ENCODE measurements at places on chromosomes 12 and 14.
A peak's percentile ranks its signal among the peaks of the same experiment; 100 is the strongest.

- peaks cover 27% of the 10 kb centered on the region for H3K4me1 ChIP-seq
- H3K27ac ChIP-seq = peak within 1 kb of the TSS; percentile 100
- H3K27me3 ChIP-seq = no peaks in the 10 kb centered on the region
- H3K4me3 ChIP-seq = peak within 1 kb of the TSS; percentile 100
- DNase-seq = peak; percentile 95
These were observed at the start of gene TUBA1B for GRCh38 chr12:49131051-49131893. Gene TUBA1B, minus strand, starts transcription at chr12:49131395. Its CDS starts 95 bp downstream, at chr12:49131300.

GRCh38 chr14:60309867-60310552 lies 61.0 kb downstream of the PPM1A start:
- H3K4me3 ChIP-seq = no peak overlapping the region
- peaks cover 12% of the 10 kb centered on the region for H3K27me3 ChIP-seq
- H3K36me3 ChIP-seq = no peaks in the 10 kb centered on the region
- H3K27ac ChIP-seq = no peak overlapping the region
- DNase-seq = no peak
- no peaks in the 10 kb centered on the region for H3K4me1 ChIP-seq

- no peaks in the 10 kb centered on the region for H3K36me3 ChIP-seq
- no peak overlapping the region for H3K27ac ChIP-seq
- H3K4me3 ChIP-seq = no peak overlapping the region
- DNase-seq = no peak
- no peaks in the 10 kb centered on the region for H3K27me3 ChIP-seq
These were observed 4.1 kb upstream of the PRPF40B start for GRCh38 chr12:49619286-49619685.

DNA sequence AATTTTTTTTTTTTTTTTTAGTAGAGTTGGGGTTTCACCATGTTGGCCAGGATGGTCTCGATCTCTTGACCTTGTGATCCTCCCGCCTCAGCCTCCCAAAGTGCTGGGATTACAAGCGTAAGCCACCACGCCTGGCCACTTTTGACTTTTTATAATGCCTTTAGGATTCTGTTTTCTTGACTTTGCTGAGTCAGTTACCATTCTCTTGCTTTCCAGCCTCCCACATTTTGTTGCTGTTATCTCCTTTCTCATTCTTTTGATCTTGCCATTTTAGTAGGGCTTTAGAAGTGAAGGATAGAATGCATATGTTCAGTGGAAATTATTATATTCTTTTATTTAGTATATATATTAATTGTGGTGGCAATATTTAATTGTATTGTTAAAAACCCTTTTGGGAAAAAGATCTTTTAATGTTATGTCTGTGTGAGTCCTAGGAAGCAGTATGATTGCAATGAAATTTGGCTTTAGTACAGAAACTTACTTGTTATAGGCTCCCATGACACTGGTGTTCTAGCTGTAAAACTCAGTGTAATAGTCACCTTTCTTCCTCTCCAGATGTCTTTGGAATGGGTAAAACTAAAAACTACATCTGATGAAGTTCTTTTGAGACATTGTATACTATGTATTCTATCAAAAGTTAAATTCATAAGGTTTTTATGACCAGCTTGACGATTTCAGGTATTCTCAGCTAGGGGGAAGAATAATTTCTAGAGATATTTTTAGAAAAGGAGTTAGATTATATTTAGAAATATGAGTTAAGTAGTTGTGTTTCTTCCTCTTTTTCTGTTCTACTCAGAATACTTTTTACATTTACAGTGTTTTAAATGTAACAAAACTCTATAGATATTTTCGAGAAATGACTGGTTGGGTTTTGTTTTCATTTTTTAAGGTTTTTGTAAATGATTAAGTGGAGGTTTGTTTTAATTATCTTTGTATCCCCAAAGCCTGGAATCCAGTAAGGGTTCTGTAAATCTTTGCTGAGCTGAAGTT lies 74.7 kb downstream of the APAF1 start:
- no peak for DNase-seq
- peaks cover 34% of the 10 kb centered on the region for H3K36me3 ChIP-seq
- no peaks in the 10 kb centered on the region for H3K27me3 ChIP-seq
- H3K4me1 ChIP-seq = no peaks in the 10 kb centered on the region

DNA sequence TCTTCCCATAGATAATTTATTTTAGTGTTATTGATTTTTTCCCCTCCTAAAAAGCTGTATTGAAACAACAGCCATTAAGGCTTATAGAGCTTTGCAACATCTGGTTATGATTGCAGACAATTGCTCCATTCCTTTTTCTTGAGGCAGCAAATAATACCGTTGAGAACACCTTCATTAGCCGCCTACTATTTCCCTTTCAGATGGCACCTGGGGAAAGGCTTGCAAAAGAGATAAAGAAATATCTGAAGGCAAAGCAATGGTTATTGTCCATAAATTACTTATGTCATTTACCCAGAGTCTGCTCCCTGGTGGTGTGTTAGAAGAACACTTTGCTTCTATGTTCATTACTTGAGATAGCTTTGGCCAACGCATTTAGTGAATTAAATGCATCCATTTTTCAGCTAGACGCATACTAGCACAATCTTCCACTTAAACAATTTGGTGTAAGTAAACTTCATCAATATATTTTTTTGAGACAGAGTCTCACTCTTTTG lies 377.8 kb downstream of the KCNH5 start:
- no peak overlapping the region for H3K4me3 ChIP-seq
- H3K4me1 ChIP-seq = no peaks in the 10 kb centered on the region
- H3K36me3 ChIP-seq = no peaks in the 10 kb centered on the region
- DNase-seq = no peak
- no peaks in the 10 kb centered on the region for H3K27me3 ChIP-seq

GRCh38 chr12:125329239-125330102 lies 264.2 kb downstream of the AACS start:
- DNase-seq = no peak
- H3K4me3 ChIP-seq = no peak overlapping the region
- peaks cover 6% of the 10 kb centered on the region for H3K4me1 ChIP-seq
- peaks cover 41% of the 10 kb centered on the region for H3K27me3 ChIP-seq

- H3K27me3 ChIP-seq = no peaks in the 10 kb centered on the region
- peak overlapping the region; percentile 89 for H3K27ac ChIP-seq
- H3K4me1 ChIP-seq = peaks cover 12% of the 10 kb centered on the region
- H3K4me3 ChIP-seq = peak overlapping the region; percentile 70
- peak; percentile 21 for DNase-seq
- H3K36me3 ChIP-seq = no peaks in the 10 kb centered on the region
These were observed 1.2 kb downstream of the NOVA1 start for GRCh38 chr14:26596543-26597061.

GRCh38 chr12:18595412-18595811 lies 142.4 kb downstream of the PLCZ1 start:
- no peaks in the 10 kb centered on the region for H3K4me1 ChIP-seq
- H3K4me3 ChIP-seq = no peak overlapping the region
- no peak for DNase-seq

- no peak overlapping the region for H3K4me3 ChIP-seq
- no peaks in the 10 kb centered on the region for H3K4me1 ChIP-seq
- DNase-seq = no peak
- no peaks in the 10 kb centered on the region for H3K27me3 ChIP-seq
- no peaks in the 10 kb centered on the region for H3K36me3 ChIP-seq
These were observed 13.5 kb upstream of the TESPA1 start for GRCh38 chr12:54997929-54998522.

- H3K27me3 ChIP-seq = peaks cover 30% of the 10 kb centered on the region
- no peak for DNase-seq
- no peaks in the 10 kb centered on the region for H3K36me3 ChIP-seq
- no peak overlapping the region for H3K4me3 ChIP-seq
These were observed 17.4 kb upstream of the COL2A1 start for GRCh38 chr12:48021485-48022179.

DNA sequence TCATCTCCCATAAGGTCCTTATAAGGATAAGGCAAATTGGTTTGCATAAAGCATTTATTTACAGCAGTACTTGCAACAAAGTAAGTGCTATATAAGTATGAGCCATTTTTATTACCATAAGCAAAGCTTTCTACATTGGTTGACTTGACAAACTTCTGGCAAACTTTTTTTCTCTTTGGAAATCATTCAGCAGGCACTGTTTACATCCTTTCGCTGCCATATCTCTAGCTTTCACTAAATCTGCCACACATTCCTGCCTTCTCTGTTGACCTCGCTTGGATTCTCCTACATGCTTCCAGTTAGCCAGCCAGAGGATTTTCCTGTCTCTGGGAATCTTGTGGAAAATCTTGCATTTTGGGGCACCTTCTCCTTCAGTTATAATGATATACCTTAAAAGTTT lies 21.8 kb upstream of the HDAC7 start:
- no peaks in the 10 kb centered on the region for H3K36me3 ChIP-seq
- peaks cover 14% of the 10 kb centered on the region for H3K27me3 ChIP-seq
- H3K4me1 ChIP-seq = no peaks in the 10 kb centered on the region
- no peak for DNase-seq

DNA sequence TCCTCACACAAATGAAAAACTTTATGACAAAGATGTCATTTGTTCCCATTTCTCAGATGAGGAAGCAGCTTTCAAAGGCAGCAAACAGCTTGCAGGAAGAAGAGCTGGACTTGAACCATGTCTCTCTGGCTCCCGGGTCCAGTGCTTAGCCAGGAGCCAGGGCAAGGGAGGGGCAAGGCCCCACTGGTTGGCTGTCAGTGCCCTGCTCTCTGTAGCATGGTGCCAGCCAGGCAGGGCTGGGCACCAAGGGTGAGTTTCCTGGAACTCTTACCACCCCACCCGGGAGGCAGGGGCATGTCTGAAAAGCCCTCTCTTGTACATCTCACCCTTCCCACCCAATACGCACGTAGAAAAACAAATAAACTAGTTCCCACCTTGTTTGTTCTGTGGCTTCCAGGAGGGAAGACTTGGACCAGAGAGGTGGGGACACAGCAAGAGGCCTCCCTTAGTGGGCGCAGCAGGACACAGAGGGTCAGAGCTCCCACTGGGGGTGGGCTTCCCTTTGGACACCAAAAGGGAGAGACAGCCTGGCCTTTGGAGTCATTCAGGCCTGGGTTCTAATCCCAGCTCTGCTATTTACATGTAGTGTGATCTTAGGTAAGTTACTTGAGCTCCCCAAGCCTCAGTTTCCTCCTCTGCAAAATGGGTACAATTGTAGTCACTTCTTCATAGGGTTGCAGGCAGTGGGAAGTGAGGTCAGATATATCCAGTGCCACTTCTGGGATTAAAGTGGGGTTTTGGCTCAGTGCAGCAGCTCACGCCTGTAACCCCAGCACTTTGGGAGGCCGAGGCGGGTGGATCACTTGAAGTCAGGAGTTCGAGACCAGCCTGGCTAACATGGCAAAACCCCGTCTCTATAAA lies 17.2 kb downstream of the TRPV4 start:
- DNase-seq = no peak
- H3K27ac ChIP-seq = no peak overlapping the region
- H3K4me3 ChIP-seq = no peak overlapping the region
- H3K4me1 ChIP-seq = no peaks in the 10 kb centered on the region
- H3K36me3 ChIP-seq = no peaks in the 10 kb centered on the region

DNA sequence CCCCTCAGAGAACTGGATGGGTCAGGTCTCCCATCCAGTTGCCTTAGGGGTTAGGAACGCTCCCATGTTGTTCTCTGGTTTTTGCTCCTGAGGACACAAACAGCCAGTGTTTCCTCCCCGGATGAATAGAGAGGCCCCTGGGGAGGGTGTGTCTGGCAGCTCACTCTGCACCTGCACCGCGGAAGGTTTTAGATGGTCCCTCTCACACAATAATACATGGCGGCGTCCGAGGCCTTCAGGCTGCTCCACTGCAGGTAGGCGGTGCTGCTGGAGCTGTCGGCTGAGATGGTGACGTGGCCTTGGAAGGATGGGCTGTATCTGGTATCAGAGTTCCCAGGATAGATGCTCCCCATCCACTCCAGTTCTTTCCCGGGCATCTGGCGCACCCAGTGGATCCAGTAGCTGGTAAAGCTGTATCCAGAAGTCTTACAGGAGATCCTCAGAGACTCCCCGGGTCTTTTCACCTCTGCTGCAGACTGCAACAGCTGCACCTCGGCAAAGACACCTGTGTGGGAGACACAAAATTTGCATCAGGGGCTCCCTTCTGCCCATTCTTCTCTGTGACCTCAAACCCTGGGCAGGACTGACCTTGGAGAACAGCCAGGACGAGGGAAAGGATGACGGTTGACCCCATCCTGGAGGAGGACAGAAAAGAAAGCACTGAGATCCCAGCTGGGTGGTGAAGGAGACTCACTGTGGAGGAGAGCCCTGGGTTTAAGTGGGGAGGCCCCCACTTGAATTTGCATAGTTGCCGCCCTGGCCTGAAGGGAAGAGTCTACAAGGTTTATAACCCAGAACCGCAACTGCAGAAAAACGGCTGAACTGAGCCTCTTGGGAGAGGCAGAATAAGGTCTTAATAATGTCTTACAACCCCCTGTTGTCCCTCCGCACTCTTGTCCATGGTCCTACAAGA lies 1324.8 kb downstream of the TMEM121 start:
- no peak overlapping the region for H3K27ac ChIP-seq
- H3K4me1 ChIP-seq = no peaks in the 10 kb centered on the region
- DNase-seq = no peak
- H3K27me3 ChIP-seq = no peaks in the 10 kb centered on the region
- no peak overlapping the region for H3K4me3 ChIP-seq
- no peaks in the 10 kb centered on the region for H3K36me3 ChIP-seq

DNA sequence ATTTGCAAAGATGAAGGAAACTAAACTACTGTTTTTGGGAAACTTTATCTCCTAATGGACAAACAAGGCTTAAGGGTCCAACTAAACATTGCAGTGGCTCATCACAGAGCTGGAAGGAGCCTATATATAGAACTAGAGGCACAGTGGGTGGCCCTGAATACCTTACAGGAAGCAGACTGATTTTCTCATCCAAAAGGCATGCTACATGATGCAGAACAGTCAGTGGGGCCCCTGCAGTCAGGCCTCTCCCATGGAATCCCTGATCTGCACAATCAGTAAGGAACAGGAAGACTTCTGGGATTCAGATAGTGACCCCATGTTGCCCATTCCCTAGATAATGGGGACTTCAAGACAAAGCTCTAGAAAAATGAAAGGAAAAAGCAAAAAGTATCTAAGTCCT lies 1.9 kb upstream of the LLPH start:
- DNase-seq = no peak
- no peaks in the 10 kb centered on the region for H3K27me3 ChIP-seq
- no peak overlapping the region for H3K27ac ChIP-seq
- no peaks in the 10 kb centered on the region for H3K4me1 ChIP-seq

- H3K4me3 ChIP-seq = no peak overlapping the region
- peaks cover 60% of the 10 kb centered on the region for H3K36me3 ChIP-seq
- no peaks in the 10 kb centered on the region for H3K4me1 ChIP-seq
- H3K27ac ChIP-seq = no peak overlapping the region
These were observed 24.8 kb upstream of the AKAP5 start for GRCh38 chr14:64440494-64440893.

GRCh38 chr12:75529826-75530225 lies 18.4 kb upstream of the KRR1 start:
- H3K4me3 ChIP-seq = no peak overlapping the region
- H3K27ac ChIP-seq = no peak overlapping the region
- no peaks in the 10 kb centered on the region for H3K36me3 ChIP-seq
- no peaks in the 10 kb centered on the region for H3K4me1 ChIP-seq

DNA sequence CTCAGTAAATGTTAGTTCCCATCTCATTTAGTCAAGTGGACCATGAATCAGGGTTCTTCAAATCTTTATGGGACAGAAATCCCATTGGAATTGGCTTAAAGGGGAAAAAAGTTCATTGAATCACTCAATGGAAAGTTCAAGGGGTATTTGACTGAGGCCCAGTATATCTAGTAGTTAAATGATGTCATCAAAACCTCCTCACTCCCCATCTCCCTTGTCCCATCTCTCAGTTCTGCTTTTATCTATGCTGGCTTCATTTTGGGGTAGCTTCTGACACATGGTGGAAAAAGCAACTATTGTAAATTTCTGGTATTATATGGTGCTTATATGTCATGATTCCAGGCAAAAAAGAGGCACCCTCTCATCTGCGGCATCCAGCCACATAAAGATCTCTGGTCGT lies 51.9 kb downstream of the DAAM1 start:
- no peaks in the 10 kb centered on the region for H3K36me3 ChIP-seq
- no peak for DNase-seq
- H3K4me3 ChIP-seq = no peak overlapping the region
- peaks cover 7% of the 10 kb centered on the region for H3K4me1 ChIP-seq

Data from tibial artery (tissue), 4 donors.